AML-193 (cell line): ENCODE measurements at places on chromosomes 4 and X.

DNA sequence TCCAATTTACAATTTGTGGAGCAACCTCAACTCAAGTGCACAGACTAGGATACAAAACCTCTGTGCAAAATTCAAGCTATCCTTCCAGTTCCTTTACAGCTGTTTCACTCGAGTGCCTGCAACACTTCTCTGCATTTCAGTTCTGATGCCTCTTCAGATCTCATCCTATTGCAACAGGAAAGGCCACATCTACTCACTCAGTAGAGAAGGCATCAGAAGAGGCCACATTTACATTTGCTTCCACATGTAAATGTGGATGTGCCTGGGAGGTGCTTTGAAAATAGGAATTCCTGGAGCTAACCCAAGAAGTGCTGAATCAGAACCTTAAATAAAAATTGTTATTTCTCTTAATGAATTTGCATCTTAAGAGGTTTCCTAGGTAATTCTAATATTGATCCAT is 45.8 kb upstream of the SERTM2 start:
- DNase-seq = no peak

DNA sequence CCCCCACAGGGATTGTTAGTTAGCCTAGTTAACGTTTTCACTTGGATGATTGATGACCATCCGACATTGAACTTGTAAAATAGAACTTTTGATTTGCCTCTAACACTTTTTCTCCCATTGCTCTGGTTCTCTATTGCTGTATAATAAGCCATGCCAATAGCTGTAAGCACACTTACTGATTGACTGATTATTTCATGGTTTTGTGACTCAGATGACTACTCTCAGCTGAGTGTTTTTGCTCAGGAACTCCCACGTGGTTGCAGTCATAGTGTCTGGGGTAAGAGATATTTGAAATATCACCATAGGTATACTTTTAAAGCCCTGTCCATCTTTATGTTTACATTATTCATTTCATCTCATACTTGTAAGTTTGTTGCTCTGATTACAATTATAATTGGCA is 1285.5 kb downstream of the STIM2 start:
- DNase-seq = no peak

DNA sequence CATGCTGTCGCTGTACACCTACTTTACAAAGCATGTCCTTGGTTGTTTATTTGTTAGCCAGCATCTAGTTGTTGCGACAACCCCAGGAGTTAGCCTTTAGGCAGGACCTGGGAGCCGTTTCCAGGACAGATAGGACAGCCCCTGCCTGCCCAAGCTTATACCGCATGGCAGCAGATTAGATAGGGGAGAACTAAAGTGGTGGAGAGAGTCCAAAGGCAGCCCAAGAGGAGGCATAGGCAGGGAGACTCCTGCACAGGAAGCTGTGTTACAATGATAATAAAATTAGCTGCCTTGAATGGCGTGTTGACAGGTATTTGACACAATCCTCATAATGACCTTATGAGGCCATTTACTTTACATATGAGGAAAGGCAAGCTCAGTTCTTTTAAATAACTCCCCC is 13.0 kb downstream of the NSDHL start:
- DNase-seq = no peak

DNA sequence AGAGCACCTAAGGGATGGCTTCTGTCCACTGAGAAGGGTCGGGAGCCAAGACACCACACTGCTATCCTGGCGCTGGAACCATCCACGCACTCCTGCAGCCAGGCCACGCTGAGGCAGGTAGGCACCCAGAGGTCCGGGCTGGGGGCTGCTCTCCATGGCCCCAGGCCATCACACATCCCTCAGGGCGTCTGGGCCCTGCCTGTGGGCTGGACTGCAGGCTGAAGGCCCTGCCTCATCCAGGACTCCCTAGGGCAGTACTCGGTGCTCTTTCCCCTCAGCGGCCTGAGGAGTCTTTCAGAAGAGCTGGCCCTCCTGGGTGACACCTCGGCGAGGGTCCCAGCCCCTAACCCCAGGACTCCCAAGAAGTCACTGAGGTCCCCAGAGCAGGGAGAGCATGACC is 17.7 kb downstream of the FGFR3 start:
- DNase-seq = no peak

DNA sequence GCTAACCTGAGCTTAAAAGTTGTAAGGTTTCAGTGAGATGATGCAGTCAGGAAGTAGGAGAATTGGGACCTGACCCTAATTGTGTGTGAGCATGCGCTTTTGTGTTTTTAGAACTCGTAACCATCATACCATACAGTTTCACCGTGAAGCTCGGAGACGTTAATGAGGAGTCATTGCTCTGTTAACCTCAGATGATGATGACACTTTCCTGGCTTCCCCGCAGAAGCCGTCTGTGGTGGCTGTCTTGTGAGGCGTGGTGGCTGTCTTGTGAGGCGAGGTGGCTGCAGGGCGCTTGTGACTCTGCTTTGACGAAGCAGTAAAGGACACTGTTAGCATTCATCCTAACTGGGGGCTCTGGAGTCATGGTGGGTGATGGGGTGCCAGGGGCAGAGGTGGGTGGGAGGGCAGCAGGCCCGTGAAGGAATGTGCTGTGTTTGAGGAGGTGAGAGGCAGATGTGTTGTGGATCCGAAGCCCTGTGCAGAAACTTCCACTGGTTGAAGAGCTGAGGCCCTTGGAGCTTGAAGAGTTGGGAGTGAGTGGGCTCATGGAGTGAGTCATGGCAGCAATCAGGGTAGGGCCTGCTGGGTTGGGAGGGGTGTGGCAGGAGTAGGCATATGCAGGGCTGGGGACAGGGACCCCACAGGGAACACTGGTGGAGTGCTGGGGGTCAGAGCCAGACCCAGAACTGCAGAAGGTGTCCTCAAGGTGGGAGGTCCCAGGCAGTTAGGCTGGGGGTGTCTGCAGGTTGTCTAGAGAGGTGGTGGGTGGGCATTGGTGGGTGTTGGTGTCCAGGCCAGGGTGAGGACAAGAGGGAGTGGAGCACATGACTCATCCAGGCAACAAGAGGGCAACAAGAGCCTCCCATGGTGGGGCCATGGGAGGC is 57.4 kb downstream of the NSD2 start:
- no peak for DNase-seq
